ENCODE measurements at places on chromosomes 11 and 22.

- H3K27ac ChIP-seq = peak overlapping the region; percentile 35
- H3K4me1 ChIP-seq = peaks cover 20% of the 10 kb centered on the region
- H3K27me3 ChIP-seq = no peaks in the 10 kb centered on the region
Measured at GRCh38 chr11:65112546-65113360, 1.1 kb downstream of the TM7SF2 start.

- no peak overlapping the region for H3K4me3 ChIP-seq
- no peaks in the 10 kb centered on the region for H3K4me1 ChIP-seq
- no peaks in the 10 kb centered on the region for H3K36me3 ChIP-seq
- no peak for DNase-seq
- H3K27me3 ChIP-seq = no peaks in the 10 kb centered on the region
Measured at GRCh38 chr11:36692704-36693103, 94.7 kb upstream of the RAG2 start.

DNA sequence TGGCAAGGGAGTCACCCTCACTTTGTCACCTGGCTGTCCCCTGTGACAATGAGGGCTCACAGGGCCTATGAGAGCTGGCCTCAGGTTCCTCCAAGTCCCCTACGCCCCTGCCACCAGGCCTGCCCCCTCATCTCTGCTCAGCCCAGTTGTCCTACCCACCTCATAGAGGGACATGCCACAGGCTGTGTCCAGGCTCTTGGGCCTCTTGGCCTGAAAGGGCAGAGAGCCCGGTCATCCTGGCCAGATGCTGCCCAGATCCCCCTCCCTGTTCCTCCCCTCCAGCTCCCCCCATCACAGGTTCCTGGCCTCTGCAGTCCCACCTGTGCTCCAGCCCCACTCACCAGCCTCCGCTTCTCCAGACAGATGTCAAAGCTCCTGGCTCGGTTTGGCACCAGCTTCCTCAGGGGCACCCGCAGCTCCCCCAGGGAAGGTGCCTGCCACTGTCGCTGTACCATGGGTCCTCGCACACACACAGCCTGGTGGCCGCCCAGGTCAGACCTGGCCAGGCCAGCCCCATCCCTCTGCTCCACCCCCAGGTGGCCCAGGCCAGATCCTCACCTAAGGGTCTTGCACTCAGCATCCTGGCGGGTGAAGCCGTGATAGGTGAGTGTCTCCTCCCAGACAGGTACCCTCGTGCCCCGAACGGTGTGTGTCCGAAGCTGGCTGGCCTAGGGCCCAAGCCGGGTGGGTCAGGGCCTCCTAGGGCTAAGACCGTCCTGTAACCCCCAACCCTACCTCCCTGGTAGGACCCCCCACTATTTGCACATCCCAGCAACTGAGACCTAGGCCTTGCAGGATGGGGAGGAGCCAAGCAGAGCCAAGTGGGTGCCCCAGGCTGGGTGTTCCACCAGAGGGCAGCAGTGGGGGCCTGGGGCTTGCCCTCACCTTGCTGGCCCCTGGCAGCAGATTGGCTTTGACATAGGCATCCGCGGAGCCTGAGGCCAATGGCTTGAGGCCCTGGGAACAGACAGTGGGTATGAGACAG lies 8.3 kb downstream of the NDUFV1 start:
- H3K4me3 ChIP-seq = no peak overlapping the region
- DNase-seq = peak; percentile 55
- peaks cover 3% of the 10 kb centered on the region for H3K27me3 ChIP-seq

DNA sequence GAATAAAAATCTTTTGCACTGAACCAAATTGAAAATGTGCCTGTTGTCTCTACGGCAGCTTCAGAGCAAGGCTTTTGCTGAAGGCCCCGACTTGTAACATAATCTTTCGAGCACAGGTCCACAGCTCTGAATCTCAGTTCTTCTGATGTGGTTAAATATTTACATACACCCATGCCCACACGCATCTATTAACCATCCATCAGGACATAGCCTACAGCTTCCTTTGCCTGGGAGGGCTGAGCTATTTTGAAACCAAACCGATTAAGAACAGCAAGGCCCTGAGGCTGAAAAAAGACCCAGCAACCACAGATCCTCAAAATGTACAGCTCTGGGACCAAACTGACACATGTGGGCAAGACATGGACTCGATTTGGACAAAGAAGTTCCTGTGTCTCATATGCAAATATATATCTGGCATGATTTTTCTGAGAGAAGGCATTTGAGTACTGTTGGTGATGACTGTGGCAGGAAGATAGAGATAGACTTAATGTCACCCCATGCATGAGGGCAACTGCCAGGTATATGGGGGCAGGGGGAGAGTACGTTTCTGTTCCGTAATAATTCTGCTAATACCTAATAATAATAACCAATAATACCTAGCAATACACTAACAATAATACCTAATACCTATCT lies 322.7 kb upstream of the PLET1 start:
- H3K36me3 ChIP-seq = no peaks in the 10 kb centered on the region
- no peaks in the 10 kb centered on the region for H3K4me1 ChIP-seq
- H3K4me3 ChIP-seq = no peak overlapping the region
- no peak for DNase-seq
- no peak overlapping the region for H3K27ac ChIP-seq

DNA sequence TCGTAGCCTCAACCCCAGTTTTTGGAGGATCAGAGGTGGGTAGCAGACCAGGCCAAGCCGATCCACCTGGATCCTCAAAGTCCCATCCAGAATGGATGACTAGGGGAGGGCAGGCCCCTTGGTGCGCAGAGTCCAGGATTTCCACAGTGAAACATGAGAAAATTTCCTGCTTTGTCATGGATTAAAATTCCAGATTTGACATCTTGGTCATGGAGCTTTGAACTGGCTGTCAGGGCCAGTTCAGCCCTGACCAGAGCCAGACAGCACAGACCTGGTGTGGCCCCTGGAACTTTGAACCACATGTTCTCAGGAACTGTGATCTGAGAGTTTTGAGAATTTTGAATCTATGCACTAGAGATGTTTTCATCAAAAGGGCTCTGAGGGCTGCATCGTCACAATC lies 177.5 kb downstream of the MN1 start:
- H3K36me3 ChIP-seq = no peaks in the 10 kb centered on the region
- H3K4me1 ChIP-seq = peaks cover 6% of the 10 kb centered on the region
- no peak overlapping the region for H3K4me3 ChIP-seq

DNA sequence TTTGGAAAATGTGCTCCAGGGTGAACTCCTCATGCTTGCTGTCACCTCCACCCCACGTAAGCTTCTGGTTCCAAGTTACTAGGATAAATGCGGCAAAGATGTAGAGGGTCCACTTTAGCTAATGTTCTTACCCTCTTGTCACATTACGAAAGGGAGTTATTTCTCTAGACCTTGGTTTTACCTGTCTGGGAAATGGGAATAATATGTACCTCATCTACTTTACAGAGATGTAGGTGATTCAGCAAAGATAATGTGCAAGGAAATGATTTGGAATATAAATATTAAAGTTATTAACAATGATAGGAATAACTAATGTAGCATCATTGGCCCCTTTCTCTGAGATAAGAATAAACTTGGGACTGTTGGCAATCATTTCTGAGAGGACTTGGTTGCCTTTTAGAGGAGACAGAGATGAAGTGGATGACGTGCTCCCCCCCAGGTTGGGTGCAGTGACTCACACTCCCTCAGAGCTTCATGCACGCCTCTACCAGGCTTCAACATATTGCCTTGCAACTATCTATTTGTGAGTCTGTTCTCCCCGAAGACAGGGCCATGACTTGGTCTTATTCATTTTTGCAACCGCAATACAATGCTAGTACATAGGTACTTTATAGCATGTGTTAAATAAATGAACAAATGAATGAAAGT lies 97.1 kb downstream of the ME3 start:
- DNase-seq = no peak
- no peaks in the 10 kb centered on the region for H3K36me3 ChIP-seq
- no peak overlapping the region for H3K4me3 ChIP-seq
- H3K27me3 ChIP-seq = no peaks in the 10 kb centered on the region

- no peak overlapping the region for H3K4me3 ChIP-seq
- H3K27me3 ChIP-seq = no peaks in the 10 kb centered on the region
- DNase-seq = no peak
- H3K36me3 ChIP-seq = no peaks in the 10 kb centered on the region
Measured at GRCh38 chr11:19442554-19442910, 201.8 kb upstream of the E2F8 start.
